SHP77 treated with DMSO at 0.1 percent for 48 hours (cell line): ENCODE measurements at places on chromosomes 12 and 14.

DNA sequence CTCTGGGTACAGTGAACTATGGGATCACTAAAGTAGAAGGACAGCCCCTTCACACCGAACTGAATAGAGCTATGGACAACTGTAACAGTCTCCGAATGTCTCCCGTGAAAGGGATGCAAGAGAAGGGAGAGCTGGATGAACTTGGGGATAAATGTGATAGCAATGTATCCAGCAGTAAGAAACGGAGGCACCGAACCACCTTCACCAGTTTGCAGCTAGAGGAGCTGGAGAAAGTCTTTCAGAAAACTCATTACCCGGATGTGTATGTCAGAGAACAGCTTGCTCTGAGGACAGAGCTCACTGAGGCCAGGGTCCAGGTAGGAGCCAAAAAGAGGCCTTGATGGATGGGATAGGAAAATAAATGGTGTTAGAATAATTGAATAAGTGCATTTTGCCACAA lies 3.5 kb downstream of the ALX1 start:
- DNase-seq: no peak

DNA sequence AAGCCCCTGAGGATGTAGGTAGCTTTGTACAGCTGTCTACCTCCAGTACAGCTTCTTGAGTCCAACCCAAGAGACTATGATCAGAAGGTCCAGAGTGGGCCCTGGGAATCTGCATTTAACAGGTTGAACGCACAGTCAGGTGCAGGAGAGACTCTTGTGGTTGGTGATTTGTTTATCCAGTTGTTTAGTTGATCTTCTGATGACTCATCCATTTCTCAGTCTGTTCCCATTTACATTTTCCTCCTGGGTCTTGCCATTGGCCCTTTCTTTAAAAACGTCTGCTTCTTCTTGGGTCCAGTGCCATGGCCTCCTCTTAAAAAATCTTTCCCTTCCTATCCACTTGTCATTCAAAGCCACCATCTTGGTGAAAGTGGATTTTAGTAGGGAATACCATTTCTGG lies 734.2 kb downstream of the MED13L start:
- no peak for DNase-seq

DNA sequence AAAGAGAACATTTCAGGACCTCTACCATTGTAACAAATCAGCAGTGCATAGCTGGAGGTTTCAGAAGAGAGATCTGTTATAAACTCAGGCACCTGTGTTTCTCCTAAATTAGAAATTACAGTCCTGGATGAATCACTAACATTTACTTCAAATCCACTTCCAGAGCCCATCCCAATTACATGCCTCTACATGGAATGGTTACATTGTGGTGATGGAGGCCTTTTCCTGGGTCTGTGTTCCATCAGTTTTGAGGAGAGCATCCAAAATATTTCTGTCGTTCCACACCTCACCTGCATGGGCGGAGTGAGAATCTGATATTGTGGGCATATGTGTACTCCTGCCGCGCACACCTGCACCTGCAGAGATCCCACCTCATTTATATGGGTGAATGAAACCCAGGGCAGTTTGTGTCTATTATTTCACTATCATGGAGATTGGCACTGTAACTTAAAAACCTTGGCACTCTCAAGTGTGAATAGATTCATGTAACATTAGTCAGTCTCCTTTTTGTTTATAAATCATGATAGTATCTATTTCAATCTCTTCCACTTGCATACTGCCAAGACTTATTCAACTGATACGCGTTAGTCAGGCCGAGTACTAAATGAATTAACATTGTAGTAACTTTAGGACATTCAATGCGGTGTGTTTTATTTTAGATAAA lies 215.1 kb upstream of the FAR2 start:
- DNase-seq: no peak

DNA sequence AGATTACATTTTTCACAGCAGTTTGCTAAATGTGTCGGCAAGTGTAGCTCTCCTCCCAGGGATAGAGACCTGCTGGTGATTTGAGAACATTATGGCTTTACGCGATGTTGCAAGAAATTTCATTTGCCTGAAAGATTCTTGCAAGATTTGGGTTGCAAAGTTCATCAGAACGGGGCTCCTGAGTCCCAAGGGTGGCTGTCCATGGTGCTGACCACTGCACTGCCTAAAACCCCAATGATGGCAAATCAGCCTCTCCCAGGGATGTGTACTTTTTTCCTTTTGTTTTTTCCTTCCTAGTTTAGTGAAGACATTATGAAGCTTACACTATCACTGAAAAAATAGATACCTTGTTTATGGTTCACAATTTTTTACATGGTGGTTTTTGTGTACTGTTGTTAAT lies 85.4 kb downstream of the WSCD2 start:
- no peak for DNase-seq

- no peak for DNase-seq
These were observed 9.6 kb downstream of the PTPN21 start for GRCh38 chr14:88545256-88545655.

DNA sequence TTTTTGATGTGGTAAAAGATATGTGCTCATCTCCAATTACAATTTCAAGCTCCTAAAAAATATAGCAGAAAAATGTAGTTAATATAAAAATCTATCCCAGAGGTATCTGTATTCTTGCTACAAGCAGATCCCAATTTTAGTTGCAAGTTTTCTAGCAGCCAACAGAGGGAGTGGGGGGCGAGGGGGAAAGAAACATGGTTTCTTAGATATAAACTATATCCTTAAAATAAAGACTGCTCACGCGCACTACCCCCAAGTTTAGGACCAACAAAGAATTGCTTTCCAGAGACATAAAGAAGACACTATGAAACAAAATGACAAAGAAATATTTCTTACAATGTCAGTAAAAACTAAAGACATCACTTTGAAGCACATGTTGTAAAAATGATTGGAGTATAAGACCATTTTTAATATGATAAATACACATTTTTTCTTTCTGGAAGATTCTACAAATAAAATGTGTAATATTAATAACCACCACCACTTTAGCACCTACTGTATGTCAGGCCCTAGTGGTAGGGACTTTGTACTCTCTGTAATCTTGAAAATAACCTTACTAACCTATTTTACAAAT lies 5.4 kb downstream of the MAGOHB start:
- no peak for DNase-seq

DNA sequence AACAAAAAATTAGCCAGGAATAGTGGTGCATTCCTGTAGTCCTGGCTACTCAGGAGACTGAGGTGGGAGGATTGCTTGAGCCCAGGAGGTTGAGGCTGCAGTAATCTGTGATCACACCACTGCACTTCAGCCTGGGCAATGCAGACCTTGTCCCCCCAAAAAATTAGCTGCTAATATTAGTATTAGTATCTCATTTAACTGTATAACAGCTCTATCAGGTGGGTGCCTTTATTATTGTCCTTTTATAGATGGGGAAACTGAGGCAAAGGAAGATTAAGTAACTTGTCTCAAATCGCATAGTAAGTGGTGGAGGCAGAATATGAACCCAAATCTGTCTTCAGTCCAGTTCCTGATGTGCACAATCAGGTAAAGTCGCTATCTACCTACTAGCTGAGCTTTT lies 142.3 kb upstream of the CRY1 start:
- no peak for DNase-seq

DNA sequence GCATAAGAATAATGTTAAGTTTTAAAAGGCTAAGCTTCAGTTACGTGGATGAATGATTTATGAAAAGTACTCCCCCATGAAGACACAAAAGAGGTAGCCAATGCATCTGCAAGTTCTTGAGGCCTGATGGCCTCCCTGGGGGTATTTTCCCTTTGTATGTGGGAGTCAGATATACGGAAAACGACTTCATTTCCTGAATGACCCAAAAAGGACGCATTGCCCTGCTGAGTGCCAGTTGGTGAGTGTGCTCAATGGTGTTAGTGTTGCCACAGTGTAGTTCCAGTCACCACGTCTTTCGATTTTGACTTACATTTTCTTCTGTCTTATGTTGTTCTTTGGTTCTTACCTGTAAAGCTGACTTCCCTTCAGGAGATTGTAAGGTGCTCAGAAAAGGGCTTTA lies 8.0 kb downstream of the ETV6 start:
- no peak for DNase-seq

- no peak for DNase-seq
These were observed 550.7 kb downstream of the SLC6A15 start for GRCh38 chr12:84361651-84362551.

- DNase-seq: no peak
These were observed 27.7 kb upstream of the DHRS2 start for GRCh38 chr14:23608454-23608853.

- peak; percentile 12 for DNase-seq
These were observed 10.1 kb upstream of the GRIP1 start for GRCh38 chr12:66688846-66689439.

- no peak for DNase-seq
These were observed 14.9 kb downstream of the FOXA1 start for GRCh38 chr14:37580146-37580545.

DNA sequence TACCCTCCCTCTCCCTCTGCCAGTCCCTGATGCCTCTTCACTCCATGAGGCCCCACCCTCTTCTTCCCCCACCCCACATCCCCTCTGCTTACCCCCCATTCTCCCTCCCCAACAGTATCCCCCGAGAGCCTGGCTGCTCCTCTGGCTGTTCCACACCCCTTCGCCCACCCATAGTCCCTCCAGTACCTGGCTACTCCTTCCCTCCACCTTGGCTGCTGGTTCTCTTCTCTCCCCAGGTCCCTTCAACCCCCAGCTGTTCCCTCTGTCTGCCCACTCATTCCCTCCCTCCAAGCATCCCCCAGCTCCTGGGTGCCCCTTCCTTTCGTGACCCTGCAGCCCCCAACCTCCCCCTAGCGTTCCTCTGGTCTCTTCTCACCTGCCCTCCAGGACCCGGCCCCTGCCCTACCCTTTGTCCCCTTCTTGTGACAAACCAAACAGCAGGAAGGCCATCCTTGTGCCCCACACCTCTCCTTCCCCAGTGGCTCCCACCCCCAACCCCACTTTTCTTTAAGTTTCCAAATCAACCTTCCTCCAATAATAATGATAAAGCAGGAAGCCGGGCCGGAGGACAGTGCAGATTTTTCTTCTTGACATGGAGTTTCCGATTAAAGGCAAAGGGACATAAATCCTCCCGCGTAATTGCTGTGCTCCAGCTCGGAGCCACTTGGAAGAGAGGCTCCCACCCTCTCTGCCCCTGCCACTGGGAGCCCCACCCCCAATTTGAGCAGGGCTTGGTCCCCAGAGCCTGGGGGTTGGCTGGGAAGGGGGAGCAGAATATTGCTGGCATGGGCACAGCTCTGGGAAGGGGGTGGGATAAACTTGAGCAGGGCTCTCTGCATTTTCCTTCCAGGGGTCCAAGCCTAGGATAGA lies 40.0 kb downstream of the SMUG1 start:
- DNase-seq: no peak

GRCh38 chr14:80468331-80469122 lies 257.2 kb upstream of the DIO2 start:
- no peak for DNase-seq

- DNase-seq: no peak
These were observed 83.1 kb upstream of the TSPAN8 start for GRCh38 chr12:71240946-71241345.

GRCh38 chr12:110776410-110776809 lies 33.7 kb upstream of the PPP1CC start:
- no peak for DNase-seq

DNA sequence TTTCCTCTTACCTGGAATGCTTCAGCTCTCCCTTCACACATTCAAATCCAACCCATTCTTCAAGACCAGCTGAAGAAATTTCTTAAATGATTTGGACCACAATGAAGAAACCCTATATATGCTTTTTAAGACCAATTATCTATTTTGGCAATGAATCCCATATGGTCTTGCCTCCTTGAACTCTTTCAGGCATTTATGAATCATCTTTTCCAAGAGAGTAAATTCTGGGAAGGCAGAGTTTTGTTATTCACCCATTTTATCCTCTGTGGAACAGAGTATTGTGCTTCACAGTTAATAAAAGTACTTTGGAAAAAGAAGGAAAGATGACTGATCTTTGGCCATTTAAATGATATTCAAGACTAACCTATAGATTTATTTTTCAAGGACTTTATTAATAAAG lies 14.0 kb downstream of the GIT2 start:
- DNase-seq: no peak

DNA sequence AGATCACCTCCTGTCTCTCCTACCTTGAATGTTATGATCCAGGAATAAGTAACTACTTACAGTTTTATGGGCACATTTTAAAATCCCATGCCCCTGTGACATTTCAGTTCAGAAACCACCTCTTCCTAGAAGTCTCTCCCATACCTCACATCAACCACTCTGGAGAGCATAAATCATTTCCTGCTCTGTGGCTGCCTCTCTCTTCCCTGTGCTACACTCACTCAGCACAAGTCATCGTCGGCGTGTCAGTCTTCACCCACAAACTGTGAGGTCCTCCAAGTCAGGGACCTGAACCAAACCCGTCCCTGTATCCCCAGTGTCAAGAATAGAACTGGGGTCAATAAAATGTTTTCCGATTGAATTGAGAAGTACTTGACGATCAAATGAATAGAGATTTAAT lies 863.3 kb downstream of the BCL11B start:
- DNase-seq: no peak

- no peak for DNase-seq
These were observed 111.6 kb upstream of the BTG1 start for GRCh38 chr12:92257261-92257660.

DNA sequence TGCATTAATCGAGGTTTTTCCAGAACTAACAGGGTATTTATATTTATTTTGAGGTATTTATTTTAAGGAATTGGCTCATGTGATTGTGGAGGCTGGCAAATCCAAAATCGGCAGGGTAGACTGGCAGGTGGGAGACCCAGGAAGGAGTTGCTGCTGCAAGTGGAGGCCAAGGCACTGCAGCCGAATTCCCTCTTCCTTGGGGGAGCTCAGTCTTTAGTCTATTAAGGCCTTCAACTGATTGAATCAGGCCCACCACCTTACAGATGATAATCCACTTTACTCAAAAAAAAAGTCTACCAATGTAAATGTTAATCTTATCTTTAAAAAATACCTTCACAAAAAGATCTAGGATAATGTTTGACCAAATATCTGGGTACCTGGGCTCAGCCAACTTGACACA lies 1.2 kb upstream of the OAS2 start:
- no peak for DNase-seq

- DNase-seq: no peak
These were observed 1.3 kb upstream of the DYRK2 start for GRCh38 chr12:67647181-67647798.

- no peak for DNase-seq
These were observed 57.2 kb upstream of the ATP2A2 start for GRCh38 chr12:110223777-110224378.

GRCh38 chr14:72591391-72591790 lies 302.5 kb downstream of the DPF3 start:
- no peak for DNase-seq

GRCh38 chr12:51450806-51451205 lies 26.2 kb downstream of the SLC4A8 start:
- DNase-seq: no peak

DNA sequence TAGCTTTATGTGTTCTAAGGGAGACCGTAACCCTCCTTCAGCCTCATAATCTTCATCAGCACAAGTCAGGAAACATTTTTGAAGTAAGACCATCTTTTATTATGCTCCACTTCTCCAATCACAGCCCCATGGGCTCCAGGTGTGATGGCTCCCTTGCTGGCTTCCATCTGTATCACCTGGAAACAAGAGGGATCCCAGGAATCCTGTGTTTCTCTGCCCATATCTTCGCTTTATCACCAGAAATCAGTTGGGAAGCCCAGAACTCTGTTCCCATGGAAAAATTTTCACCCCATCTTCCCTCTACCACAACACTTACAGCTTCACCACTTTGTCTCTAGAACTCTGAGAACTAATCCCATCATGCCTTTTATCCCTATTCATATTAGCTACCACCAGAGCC lies 68.3 kb downstream of the METTL25 start:
- DNase-seq: no peak
